ENCODE measurements at places on chromosomes 13 and 19.

GRCh38 chr19:35462476-35462953 is 14.5 kb downstream of the FFAR2 start:
- no peak for DNase-seq

DNA sequence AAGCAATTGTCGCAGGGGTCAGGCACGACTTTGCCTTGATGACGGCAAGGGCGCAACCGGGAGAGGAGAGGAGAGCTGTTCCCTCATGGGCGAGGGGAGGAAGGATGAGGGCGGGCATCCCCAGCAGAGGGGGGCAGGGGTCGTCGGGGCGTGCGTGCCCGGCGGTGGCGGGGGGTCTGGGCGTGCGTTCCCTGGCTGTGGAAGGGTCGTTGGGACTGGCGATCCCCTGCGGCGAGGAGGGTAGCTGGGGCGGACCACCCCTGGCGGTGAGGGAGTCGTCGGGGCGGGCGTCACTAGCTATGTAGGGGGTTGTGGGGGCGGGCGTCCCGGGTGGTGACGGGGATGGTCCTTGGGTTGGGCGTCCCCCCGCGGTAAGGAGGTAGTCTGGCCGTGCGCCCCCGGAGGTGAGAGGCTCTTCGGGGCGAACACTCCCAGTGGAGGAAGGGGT is 1.7 kb downstream of the COMP start:
- no peak for DNase-seq

DNA sequence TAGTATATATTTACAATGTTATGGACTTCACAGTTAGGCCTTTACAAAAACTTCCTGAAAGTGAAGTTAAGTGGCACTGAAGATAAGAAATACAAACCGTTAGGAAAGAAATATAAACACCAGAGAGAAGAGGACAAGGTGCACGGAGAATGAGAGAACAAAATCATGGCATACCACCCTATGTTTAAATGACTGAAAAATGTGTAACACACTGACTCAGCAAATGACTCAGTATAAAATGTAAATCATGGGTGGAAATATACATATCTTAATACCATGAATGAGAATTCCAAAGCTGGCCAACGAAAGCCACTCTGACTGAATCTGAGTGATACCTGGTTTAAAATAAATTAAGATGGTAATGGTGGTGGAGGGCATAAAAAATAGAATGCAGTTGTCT is 260.8 kb downstream of the DNAJC15 start:
- DNase-seq, result no peak

DNA sequence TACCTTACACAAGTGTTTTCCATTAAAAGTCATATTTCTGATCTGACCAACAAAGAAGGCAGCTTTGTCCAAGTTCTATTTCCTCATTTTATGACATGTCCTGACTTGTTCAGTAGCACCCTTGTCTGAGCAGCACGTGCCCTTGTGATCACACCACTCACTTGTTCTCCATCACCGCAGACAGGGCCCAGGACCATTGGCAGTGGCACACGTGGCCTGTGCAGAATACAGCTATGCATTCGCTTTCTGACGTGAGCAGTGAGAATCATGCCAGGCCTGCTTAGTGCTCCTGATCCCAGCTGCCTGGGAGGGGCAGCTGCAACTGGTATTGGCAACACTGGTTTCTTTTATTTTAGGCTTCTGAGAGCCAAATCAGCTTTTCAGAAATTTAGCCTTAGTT is 134.2 kb downstream of the FRY start:
- DNase-seq, result no peak

- no peak for DNase-seq
These were observed 6.1 kb downstream of the FSD1 start for GRCh38 chr19:4310247-4311121.

- DNase-seq, result no peak
These were observed 739.1 kb downstream of the GPC5 start for GRCh38 chr13:92137520-92137919.

DNA sequence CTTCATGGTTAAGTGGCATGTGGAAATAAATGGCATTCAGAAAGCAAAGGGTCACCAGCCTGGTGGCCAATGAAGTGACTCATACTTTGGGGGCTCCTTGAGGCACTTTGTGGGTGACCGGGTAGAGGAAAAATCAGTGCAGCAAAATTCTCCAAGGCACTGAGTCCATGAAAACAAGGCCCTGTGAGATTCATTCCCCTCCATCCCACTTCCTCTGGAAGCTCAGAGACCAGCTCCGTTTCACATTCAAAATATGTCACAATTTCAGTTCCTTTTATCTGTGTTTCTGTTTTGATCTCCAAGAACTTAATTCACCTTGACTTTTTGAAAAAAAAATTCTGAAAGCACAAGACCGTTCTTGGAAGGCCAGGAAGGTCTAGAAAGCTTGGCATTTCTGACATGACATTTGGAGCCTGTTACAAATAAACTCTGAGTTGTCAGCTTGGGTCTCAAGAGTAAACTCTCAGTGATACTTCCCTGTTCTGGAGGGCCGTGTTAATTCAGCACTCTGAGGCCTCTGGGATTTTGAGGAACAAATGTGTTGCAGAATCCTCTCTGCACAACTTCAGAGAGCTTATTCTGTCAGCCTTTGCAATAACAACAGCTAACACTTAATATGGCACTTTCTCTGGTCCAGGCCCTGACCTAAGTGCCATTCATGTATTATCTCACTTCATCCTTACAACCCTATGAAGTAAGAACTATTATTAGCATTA is 6.8 kb downstream of the CYSLTR2 start:
- no peak for DNase-seq

- no peak for DNase-seq
These were observed 3.3 kb upstream of the ATP1A3 start for GRCh38 chr19:41997121-41997850.

DNA sequence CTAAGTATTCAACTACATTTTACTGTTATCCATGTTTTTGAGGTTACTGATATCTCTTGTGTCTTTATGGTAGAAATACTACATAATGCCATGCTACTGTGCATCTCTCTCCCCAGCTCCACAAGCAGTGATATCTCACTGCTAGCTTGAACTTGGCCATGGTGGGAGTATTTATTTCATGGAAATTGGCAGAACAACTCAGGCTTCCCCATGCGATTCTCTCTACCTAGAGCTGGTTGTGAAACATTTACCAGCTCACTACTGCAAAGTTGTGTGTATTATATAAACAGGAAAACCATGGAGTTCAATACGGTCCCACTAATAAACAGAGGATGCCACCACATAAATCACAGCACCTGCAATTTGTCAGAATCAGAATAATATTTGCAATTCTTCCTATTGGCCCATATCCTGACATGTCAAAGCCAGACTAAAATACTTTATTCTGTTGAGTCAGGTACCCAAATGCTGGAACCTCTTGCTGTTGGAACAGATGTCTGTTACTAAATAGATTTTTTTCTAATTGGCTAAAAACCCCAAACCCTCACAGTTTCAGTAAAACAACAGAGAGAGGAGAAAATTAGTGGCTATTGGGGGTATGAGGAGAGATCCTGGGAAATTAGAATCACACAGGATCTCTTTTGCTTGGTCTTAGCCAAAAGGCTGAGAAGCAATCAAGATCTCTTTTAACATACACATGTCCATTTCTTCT is 91.4 kb upstream of the SLC10A2 start:
- no peak for DNase-seq

Measured in stimulated activated CD4-positive, alpha-beta T cell treated with anti-CD3 and anti-CD28 coated beads, TNF-alpha, amount 100 ng/mL, for 4 hours (primary cell).